ENCODE measurements at places on chromosomes 1 and 21. TPM values are rescaled to one million over a fixed set of nuclear protein-coding genes. Genes with fewer than 3 reads are reported as not detected.

The SUSD4 gene
- 5.3 TPM for total RNA-seq

The IL12RB2 gene
- total RNA-seq: 1.0 TPM

The MIXL1 gene
- not detected for total RNA-seq

GRCh38 chr1:172492421-172492820 is 40.5 kb upstream of the SUCO start:
- H3K27me3 ChIP-seq: peaks cover 4% of the 10 kb centered on the region
- DNase-seq: no peak
- H3K36me3 ChIP-seq: no peaks in the 10 kb centered on the region
- no peak overlapping the region for H3K27ac ChIP-seq
- H3K4me1 ChIP-seq: peaks cover 14% of the 10 kb centered on the region

DNA sequence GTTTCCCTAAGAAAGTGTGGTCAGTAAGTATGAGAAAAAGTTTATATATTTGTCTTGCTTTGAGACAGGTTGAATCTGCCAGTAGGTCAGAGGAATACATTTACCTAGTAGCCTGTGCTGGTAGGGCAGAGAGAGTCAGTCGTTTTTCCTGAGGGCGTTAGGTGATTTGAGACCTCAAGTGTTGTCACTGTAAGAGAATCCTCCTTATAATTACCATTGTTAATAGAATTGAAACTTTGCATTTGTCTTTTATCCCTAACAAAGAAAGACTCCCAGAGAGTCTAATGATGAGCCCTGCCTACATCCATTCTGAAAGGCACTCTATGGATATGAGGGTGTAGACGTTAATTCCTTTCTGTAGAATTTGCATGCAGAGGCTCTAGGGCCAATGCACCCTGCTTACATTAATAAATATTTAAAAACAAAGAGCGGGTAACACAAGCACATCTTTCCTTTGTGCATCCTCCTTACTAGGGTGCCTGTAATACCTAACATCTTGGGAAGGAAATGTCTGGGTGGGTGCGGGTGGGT is 16.4 kb downstream of the PBX1 start:
- H3K27me3 ChIP-seq: no peaks in the 10 kb centered on the region
- peaks cover 24% of the 10 kb centered on the region for H3K4me1 ChIP-seq
- H3K36me3 ChIP-seq: no peaks in the 10 kb centered on the region
- no peak overlapping the region for H3K27ac ChIP-seq
- no peak for DNase-seq

DNA sequence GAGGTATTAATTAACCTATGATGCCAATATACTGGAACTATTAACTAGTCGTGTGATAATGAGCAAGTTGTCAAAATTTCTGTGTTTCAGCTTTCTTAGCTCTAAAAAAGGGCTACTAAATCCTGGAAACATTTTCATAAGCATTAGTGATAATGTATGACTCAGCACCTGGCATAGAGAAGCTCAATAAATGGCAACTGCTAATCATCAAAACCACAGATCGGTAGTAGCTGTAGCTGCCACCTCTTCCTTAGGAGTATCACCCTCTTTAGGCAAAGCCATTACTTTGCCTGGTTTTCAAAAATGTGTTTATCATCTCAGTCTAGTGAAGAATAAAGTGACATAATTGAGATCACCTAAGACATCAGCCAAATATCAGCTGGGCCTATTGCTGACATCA is 75.5 kb downstream of the TPR start:
- no peaks in the 10 kb centered on the region for H3K36me3 ChIP-seq
- peaks cover 6% of the 10 kb centered on the region for H3K4me1 ChIP-seq
- H3K4me3 ChIP-seq: no peak overlapping the region
- no peaks in the 10 kb centered on the region for H3K27me3 ChIP-seq

DNA sequence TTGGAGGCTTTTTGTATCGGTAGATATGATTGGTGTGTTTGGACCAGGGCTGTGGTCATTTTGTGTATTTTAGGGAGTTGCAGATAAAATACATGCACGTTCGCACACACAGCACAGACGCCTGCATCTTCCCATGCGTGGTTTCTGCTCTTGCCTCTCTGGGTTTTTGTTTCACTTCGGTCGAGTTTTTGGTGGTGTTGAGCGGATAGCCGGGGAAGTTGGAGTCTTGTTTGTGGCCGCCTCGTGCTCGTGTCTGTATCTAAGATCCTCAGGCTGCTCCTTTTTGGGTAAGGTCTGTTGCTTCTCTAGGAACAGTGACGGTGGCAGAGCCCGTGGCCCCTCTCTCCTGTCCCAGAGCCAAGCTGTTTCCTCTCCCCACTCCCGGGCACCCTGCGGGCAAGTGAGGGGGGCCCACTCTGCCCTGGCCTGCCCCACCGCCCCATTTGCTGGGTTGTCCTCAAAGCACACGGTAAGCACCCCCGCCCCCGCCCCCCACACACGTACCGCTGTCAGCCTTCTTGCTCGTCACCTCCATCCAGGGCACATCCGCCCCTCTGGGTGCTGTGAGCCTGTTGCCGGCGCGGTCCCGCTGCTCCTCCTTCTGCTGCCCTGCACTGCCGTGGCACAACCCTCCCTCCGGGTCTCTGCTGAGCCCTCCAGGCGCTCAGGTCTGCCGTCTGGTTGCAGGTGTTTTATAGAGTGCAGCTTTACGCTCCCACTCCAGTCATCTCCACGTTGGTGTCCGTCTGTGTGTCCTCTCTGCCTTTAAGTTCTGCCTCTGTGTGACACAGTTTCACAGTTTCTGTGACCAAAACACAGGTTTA is 51.9 kb downstream of the AGPAT3 start:
- H3K4me3 ChIP-seq: peak overlapping the region; percentile 40
- no peaks in the 10 kb centered on the region for H3K36me3 ChIP-seq
- DNase-seq: peak; percentile 80

DNA sequence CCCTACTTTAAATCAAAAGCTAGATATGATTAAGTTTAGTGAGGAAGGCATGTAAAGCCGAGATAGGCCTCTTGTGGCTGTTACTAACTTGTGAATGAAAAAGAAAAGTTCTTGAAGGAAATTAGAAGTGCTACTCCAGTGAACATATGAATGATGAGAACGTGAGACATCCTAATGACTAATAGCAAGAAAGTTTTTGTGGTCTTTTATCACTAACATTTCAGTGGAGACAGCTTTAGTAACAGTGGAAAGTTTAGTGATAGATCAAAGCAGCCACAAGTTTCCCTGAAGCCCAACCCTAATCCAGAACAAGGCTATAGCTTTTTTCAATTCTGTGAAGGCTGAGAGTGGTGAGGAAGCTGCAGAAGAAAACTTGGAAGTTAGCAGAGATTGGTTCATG is 73.6 kb upstream of the LRRC8B start:
- no peak overlapping the region for H3K4me3 ChIP-seq
- H3K27me3 ChIP-seq: no peaks in the 10 kb centered on the region
- DNase-seq: no peak
- H3K36me3 ChIP-seq: no peaks in the 10 kb centered on the region
- H3K27ac ChIP-seq: no peak overlapping the region

- no peak overlapping the region for H3K4me3 ChIP-seq
- H3K27ac ChIP-seq: no peak overlapping the region
- no peaks in the 10 kb centered on the region for H3K36me3 ChIP-seq
- DNase-seq: no peak
Observed at GRCh38 chr21:16187603-16188301, 458.0 kb downstream of the USP25 start.

GRCh38 chr1:44310006-44310405 is 45.1 kb downstream of the ERI3 start:
- no peaks in the 10 kb centered on the region for H3K27me3 ChIP-seq
- H3K36me3 ChIP-seq: peaks cover 87% of the 10 kb centered on the region

GRCh38 chr1:214199585-214199984 is 81.4 kb upstream of the SMYD2 start:
- DNase-seq: no peak
- no peak overlapping the region for H3K27ac ChIP-seq

DNA sequence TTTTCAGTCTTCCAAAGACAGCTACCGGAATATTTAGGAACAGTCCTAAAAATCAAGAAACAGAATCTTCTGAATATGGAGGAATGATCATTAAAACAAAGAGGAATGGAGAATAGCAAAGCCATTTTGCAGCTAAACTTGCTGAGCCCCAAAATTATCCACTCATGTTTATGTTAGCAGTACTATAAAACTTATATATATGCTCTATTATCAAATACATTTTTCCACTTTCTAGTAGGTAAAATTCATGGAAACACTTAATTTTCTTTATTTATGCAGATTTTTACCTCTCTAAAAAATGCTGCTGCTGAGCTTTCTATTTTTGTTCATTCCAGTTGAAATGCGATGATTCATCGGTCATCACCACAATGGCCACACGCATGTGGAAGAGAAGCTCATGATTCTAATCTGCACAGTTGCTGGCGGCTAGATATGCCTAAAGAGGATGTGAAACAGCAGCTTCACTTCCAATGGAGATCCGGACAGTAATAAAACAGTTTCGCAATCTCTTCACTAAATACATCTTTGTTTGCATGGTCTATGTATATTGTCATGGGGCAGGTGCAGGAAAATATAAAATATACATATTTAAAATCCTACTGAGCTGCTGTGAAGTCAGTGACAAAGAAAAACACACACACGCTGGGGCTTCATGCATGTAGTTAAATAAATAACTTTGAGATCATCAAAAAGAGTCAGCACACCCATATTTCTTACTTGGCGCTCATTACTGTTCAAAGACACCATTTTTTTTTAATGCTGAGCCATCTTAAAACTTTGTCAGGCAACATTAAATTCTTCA is 292.2 kb downstream of the SMYD3 start:
- no peaks in the 10 kb centered on the region for H3K27me3 ChIP-seq
- no peak for DNase-seq
- H3K4me1 ChIP-seq: no peaks in the 10 kb centered on the region
- H3K4me3 ChIP-seq: no peak overlapping the region
- no peaks in the 10 kb centered on the region for H3K36me3 ChIP-seq
